ENCODE measurements at places on chromosomes 5 and 9.

- peak; percentile 8 for DNase-seq
Measured at GRCh38 chr5:71974622-71975021, 132.7 kb upstream of the MAP1B start.

DNA sequence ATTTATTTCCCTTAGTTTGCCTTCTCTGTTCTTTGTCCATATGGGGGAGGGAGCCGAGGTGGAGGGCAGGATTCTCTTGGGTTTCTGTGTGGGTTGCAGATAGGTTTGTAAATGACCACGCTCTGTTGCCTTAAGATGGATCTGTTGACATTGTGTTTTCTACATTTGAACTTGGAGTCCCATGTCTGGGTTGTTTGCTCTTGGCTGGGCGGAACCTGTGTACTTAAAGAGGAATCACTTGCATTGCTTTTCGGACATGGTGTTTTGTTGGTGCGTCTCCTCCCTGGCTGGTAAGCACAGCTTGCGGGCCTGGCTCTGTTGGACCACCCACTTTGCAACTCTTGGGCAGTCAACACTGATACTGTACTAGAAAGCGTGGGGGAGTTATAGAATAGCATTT is 45.9 kb downstream of the EHMT1 start:
- DNase-seq: no peak

- DNase-seq: no peak
Measured at GRCh38 chr5:143567583-143568504, 164.4 kb upstream of the NR3C1 start.

DNA sequence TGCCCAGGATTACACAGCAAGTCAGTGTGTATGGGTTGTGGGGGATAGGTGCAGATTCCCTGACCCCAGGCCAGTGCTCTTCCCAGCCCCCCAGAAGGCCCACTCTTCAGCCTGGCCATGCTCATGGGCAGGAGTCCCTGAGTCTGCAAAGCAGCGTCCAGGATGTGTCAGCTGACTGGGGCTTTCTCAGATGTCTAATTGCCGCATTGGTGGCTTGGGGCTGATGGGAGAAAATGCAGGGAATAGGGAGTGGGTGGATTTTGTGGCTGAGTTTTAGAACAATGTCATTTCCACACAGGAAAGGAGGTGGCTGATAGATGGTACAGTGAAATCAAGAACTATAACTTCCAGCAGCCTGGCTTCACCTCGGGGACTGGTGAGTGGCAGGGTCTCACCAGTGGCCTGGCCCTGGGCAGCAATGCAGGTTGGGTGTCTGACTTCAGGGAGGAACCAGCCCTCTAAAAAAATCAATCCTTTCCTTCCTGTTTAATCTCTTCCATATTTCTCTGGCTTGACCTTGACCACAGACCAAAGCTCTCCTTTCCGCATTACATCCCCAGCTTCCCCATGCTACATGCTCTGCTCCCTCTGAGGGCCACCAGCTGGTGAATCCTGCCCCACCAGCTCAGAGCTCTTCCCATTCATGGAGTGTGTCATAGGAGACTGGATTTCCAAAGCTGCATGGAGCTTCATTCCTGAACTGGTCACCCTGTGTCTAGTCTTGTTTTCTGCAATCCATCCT is 14.2 kb downstream of the GLIPR2 start:
- DNase-seq: peak; percentile 48

DNA sequence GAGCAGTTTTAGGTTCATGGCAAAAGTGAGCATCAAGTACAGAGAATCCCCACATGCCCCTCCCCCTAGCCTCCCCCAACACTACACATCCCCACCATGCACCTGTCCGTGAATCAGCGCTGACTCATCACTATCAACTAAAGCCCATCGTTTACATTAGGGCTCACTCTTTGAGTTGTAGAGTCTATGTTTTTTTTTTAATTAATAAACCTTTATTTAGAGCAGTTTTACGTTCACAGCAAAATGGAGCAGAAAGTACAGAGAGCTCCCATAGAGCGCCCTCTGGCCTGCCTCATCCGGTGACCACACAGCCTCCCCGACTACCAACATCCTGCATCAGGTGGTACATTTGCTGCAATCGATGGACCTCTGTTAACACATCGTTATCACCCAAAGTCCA is 47.9 kb upstream of the UNC5A start:
- no peak for DNase-seq

DNA sequence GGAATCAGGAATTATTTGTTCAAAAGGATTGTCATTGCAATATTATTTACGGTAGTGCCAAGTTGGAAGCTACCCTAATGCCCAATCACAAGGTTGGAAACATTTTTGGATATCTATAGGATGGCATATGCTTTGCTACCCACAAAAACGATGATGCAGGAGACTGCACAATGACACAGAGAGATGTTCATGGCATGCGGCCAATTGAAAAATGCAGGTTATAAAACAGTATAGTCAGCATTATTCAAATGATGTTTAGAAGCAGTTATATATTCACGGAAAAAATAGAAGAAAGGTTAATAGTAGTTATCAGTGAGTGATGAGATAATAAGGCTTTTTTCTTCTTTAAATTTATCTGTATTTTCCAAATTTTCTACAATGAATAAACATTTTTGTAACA is 5.9 kb upstream of the ACSL6 start:
- DNase-seq: no peak

DNA sequence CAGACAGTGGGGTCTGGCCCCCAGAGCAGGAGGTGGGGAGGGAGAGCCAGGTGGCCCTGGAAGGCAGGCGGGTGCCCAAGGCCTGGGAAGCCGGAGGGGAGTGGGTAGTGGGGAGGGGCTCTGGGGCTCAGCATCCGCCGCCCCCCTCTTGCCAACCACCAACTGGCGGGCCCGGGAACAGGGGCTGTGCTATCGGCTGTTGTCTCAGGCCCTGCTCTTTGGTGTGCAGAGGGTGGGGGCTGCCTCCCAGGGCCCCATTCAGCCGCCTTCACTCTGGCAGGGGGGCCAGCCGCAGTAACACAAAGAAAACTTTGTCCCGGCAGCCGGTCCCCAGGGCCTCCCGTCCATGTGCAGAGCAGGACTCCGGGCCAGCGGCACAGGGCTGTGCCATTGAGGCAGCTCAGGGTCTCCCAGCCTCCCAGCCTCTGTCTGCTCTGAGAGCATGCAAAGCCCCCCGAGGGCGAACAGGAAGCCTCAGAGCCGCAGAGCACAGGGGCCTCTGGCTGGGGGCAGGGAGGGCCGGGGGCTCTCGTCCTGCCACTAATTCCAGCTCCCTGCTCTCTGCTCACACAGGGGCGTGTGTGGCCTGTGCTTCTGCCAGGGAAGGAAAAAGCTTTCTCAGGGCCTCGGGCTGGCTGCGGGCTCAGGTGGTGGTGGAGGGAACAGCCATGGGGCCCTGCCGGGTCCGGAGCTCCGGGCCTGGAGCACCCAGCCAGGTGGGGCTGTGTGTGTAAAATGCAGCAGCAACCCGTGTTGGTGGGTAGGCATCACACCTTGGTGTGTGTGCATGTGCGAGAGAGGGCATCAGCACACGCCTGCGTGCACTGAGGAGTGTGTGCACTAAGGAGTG is 54.2 kb upstream of the NOTCH1 start:
- no peak for DNase-seq

DNA sequence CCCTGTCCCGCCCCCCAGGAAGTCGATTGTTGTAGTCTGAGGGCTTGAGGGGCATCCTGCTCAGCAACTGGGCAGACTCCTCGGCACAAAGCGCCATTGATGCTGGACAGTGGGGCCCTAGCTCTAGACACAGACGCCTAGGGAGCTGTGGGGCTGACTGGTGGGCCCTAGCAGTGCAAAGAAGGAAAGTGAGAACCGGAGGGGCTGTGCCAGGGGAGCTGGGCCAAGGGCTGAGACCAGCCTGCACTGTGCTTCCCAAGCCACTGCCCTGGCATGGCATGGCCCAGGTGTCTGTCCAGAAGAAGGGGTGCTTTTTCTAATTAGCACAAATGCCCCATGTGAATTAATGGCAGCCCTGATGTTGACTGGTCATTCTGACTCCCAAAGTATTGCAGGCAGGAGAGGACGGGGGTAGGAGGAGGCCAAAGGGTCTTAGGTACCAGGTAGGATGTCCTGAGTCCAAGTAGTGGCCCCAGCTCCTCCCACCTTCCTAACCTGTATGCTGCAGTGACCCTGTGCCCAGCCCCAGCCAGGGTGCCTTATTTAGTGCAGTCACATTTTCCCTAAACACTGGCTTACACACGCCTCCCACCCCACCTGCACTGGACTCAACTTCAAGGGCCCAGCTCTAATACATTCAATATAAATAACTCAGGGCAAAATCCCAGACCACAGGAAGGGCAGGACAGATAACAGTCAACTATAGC is 15.9 kb downstream of the TCF7 start:
- no peak for DNase-seq

DNA sequence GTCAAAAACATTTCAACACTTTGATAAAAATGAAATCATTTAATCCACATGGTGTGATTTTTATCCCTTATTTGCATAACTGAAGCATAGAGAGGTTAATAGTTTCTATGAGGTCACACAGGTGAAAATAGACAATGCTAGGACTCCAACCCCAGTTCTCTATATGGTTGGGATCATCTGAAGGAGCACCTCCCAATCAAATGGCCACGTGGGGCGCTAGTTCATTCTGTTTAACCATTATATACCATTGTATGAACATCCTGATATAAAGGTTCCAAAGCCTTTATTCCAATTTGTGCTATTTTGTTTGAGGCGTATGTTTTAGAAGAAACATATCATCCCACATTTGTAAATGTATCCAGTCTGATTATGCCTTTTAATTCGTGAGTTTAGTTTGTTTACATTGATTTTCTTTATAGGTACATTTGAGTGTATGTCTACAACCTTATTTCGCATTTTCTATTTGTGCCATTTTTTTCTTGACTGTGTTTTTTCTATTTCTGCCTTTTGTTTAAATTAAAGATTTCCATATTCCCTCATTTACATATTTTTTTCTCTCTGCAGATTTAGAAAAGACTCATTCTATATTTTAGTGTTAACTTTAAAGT is 1092.0 kb downstream of the MAT2B start:
- DNase-seq: no peak

DNA sequence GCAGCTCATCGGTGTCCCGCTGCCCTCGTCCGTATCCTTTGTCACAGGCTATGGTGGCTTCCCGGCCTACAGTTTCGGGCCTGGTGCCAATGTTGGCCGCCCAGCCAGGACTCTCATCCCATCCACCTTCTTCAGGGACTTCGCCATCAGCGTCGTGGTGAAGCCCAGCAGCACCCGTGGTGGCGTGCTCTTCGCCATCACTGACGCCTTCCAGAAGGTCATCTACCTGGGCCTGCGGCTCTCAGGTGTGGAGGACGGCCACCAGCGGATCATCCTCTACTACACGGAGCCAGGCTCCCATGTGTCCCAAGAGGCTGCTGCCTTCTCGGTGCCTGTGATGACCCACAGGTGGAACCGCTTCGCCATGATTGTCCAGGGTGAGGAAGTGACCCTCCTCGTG is 41.9 kb downstream of the COL15A1 start:
- no peak for DNase-seq

DNA sequence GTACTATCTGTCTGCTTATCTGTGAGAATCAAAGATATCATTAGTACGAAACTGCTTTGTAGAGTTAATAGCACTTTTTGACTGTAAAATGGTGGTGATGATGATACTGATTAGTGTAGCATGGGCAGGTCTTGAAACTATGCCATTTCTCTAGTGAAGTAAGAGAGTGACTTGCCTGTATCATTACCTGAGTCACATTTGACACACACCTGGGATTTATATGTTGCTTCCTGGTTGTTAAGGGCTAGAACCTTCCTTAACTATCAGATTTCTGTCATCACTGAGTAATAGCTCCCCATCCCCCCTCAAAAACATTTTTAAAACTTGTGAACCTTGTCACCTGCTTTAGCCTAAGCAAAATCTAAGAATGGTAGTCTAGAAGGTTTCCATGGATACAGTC is 135.6 kb upstream of the RORB start:
- DNase-seq: no peak

DNA sequence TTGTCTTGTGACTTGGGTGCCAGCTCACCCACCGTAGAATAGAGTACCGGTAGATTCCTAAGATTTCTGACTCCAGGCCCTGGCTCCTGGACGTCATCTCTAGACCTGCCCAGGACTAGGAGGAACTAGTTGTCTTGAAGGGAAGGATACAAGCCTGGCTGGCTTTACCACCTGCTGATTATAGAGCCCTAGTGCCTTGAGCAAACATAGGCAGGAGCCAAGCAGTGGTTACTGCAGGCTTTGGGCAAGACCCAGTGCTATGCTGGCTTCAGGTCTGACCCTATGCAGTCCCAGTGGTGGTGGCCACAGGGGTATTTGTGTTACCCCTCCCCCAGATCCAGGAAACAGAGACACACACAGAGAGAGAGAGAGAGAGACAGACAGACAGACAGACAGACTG is 606.2 kb downstream of the PDE4D start:
- DNase-seq: no peak
